Activated naive CD4-positive, alpha-beta T cell (primary cell): ENCODE measurements at places on chromosomes 11 and 22.

DNA sequence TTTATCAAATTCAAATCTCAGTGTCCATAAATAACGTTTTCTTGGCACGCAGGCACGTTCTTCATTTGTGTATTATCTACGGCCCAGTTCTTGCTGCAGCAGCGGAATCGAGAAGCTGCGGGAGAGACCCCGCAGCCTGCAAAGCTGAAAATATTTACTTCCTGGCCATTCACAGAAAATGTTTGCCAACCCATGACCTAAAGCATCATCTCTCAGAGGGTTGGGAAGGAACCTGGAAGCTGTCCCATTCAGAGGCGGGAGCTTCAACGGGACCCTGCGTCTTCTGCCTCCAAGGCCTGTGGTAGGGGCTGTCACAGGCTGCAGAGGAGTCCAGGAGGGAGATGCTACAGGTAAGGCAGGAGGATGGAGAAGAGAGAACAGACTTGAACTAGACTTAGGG lies 319.2 kb downstream of the MN1 start:
- DNase-seq = no peak

GRCh38 chr11:128417607-128418324 lies 169.6 kb downstream of the ETS1 start:
- DNase-seq = no peak

DNA sequence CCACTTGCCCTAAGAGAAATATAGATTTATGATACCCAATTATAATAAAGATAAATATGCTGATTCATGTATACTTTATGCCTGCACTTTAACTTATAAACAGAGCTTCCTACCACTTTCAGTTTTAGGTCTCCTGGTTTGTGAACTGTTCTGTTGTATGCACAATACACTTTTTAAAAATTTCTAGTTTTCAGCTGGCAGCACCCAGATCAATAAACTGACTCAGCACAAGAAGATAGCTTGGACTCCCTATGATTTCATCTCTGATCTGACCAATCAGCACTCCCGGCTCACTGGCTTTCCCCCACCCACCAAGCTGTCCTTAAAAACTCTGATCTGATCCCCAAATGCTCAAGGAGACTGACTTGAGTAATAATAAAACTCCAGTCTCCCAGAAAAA lies 33.5 kb upstream of the FAM181B start:
- no peak for DNase-seq

DNA sequence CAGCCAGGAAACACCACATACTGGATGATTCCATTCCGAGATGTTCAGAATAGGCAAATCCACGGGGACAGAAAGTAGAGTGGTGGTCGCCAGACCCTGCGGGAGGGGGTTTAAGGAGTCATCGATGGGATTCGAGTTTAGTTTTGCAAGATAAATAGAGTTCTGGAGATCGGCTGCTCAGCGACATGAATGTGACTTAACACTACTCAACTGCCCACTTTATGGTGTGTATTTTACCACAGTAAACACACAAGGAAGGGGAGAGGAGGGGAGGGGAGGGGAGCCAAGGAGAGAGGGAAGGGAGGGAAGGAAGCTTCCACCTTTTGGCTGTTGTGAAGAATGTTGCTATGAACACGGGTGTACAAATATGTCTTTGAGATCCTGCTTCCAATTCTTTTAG lies 10.4 kb upstream of the ARHGAP8 start:
- DNase-seq = no peak

- no peak for DNase-seq
These were observed 10.9 kb downstream of the MICAL3 start for GRCh38 chr22:18013436-18013835.

DNA sequence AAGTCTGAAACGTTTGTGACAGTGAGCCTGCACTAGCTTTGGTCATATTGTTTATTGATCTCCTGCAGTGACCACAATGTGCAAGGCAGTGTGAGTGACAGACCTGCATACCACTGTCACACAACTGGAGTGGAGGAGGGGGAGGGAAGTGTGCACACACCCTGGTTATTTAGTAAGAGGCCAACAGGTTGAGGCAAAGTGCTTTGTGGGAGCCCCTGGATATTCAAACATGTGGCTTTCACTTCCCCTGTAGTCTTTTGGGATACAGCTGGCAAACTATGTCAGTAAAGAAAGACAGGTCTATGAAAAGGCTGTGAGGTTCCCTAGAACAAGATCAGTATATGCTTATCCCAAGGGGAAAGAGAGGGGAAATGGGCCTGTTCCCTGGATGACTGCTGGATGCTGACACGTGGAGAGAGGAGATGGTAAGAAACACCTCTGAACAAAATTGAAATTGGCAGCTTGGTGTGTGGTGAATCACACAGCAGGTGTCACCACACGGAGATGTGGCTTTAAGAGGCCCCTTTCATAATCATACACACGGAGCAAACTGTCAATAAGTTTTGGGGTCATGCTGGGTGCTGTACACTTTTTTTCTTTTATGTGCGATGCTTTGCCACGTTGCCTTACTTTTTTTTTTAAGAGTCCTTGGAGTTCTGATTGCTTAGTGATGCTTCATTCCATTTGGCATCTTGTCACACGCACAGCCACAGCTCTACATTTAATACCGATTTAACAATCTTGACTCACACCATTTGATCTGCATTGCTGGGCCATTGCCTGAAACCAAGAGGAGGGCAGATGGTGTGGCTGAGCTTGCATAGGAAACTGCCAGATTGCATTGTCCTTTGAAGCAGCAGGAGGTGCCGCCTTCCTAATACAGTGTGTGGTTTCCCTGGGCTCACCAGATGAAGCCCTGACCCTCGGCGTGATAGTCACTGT lies 11.3 kb downstream of the OSBP2 start:
- DNase-seq = no peak

GRCh38 chr11:78419327-78419726 lies 1.7 kb upstream of the GAB2 start:
- no peak for DNase-seq
